Hypothalamus (tissue), 51 donors: ENCODE measurements at places on chromosomes 6 and 20.

GRCh38 chr6:12637960-12638641 is 78.5 kb upstream of the PHACTR1 start:
- peak; percentile 9 for DNase-seq

DNA sequence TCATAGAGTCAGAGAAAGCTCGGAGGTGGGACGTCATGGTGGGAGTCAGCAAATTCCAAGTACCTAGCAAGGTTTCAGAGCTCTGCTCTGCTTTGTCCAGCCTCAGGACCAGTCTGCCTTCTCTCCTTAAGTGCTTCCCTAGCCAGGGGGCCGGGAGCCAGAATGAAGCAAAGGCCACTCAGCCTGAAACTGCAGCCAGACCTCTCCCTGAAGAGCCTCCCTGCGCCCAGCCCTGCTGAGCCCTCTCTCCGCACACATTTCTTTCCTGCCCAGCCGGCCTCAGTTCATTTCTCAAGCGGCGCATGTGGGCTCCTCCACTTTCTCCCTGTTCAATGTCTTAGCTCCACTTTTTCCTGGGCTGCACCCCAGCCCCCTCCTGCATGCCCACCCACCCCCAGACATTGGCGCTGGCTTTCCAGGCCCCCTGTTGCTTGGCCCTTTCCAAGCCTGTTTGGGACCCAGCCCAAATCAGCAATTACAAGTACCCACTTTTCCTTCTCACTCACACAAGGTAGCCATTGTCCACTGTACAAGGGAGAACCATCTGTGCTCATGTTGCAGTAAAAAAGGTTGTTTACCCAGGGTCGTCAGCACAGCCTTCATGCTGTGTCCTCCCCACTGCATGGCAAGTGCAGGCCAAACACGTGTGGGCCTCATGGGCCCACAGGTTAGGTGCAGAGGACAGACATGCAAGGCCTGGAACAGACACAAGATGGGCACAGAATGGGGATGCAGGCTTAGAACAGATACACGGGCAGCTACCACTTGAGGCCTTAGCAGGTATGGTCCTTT is 147.1 kb downstream of the MRPL14 start:
- no peak for DNase-seq

- DNase-seq: no peak
These were observed 15.7 kb upstream of the REPS1 start for GRCh38 chr6:139003751-139004150.

- no peak for DNase-seq
These were observed 296.8 kb downstream of the CLIC5 start for GRCh38 chr6:45718871-45719270.

- no peak for DNase-seq
These were observed 900.0 kb downstream of the KIF16B start for GRCh38 chr20:15673206-15673605.
